Activated CD4-positive, alpha-beta T cell treated with anti-CD3 and anti-CD28 coated beads for 4 hours (primary cell): ENCODE measurements at places on chromosomes 7 and 10.
A peak's percentile ranks its signal among the peaks of the same experiment; 100 is the strongest.

- no peak for DNase-seq
Measured at GRCh38 chr7:100485471-100485876, 1.7 kb downstream of the NYAP1 start.

DNA sequence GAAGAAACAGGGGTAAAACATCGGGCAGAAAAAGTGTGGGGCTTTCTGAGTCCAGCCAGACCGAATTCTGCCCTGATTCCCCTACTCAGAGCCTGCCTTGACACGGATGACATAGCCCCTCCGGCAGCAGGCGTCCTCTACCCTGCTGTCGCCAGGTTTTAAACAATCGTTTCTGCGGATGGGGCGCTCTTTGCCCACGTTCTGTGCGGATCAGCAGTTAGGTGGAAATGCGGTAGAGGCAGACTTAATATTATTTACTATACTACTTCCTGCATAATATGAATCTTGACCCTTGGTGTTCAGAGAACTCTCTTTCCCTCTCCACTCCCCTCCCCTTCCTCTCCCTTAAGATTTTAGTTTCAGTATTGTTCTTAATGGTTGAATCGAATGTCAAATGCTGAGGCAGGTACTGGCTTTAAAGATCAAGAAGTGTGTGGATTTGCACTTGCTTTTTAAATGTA lies 2.4 kb downstream of the GATA3 start:
- no peak for DNase-seq

GRCh38 chr7:101562531-101563197 lies 66.4 kb downstream of the MYL10 start:
- no peak for DNase-seq

DNA sequence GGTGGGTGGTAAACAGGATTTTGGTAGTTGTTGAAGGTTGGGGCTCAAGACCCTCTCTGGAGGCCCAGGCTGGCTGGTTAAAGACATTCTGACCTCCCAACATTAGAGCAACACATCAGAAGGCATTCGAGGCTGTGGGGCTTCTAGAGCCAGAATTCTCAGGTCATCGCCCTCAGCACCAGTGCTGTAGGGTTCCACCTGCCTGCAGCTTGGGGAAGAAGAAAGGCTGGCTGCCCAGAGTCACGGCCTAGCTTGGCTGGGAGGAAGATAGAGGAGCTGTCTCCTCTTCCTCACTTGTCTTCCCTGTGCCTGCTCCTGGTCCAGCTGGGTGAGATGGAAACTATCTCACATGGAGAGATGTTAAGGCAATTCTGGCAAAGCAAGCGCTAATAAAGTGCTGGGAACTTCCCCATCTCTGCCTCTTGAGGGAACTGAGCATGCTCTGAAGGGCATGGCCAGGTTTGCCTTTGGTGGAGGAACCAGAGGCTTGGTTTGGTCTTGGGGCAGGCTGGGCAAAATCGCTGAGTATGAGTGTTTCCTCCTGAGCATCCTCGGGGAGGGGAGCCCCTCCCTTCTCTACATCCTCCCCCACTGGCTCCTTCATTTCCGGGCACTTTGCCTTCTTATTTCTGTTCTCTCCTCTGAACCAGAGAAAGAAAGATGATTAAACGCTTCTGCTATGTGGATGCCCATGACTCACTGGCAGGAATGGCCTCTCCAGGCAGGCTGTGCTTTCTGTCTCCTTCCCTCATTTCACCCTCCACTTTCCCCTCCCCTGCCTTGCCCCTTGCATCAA lies 509.0 kb upstream of the PODXL start:
- no peak for DNase-seq

- DNase-seq, result no peak
Measured at GRCh38 chr10:106957823-106958588, 206.5 kb downstream of the SORCS1 start.

- no peak for DNase-seq
Measured at GRCh38 chr7:32223721-32224120, 153.5 kb upstream of the PDE1C start.

DNA sequence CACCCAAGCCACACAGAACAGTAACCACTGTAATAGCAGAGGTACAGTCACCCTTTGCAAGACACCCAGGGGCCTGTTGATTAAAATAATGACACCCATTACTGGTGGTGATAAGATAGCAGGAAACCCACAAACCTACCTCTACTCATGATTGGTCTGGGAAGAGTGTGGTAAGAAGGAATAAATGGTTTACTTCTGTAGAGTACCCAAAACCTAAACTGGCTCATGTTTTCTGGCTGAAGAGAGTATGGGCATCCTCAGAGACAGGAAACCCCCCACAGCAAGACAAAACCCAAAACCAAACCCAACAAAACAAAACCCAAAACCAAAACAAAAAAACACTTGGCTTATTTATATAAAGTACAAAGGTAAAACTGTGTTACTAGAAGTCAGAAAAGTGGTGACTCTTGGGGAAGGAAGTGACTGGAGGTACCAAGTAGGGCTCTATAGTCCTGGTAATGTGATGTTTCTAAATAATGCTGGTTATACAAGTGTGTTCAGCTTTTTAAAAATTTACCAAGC lies 15.5 kb upstream of the DNAJB12 start:
- no peak for DNase-seq

- no peak for DNase-seq
Measured at GRCh38 chr10:111108441-111108840, 31.6 kb downstream of the ADRA2A start.

DNA sequence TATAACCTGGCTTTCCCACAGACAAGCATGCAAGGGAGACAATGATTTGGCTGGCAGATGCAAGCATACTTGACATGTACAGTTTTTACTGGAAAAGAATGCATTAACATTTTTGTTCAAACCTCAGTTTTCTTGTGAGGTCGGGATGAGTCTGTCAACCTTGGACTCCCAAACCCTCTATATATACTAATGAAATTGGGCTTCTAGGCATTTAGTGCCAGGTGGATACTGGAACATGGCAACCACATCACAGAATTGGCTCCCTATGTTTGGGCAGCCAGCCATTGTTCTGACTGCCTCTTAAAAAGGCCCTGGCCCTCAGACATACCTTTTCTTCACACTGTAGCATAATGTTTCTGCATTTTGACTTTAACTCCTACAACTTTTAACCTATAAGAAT lies 39.1 kb downstream of the CDK6 start:
- DNase-seq, result no peak

- no peak for DNase-seq
Measured at GRCh38 chr7:110204527-110204926, 886.4 kb upstream of the LRRN3 start.

GRCh38 chr7:133676805-133677370 lies 424.0 kb downstream of the EXOC4 start:
- no peak for DNase-seq

DNA sequence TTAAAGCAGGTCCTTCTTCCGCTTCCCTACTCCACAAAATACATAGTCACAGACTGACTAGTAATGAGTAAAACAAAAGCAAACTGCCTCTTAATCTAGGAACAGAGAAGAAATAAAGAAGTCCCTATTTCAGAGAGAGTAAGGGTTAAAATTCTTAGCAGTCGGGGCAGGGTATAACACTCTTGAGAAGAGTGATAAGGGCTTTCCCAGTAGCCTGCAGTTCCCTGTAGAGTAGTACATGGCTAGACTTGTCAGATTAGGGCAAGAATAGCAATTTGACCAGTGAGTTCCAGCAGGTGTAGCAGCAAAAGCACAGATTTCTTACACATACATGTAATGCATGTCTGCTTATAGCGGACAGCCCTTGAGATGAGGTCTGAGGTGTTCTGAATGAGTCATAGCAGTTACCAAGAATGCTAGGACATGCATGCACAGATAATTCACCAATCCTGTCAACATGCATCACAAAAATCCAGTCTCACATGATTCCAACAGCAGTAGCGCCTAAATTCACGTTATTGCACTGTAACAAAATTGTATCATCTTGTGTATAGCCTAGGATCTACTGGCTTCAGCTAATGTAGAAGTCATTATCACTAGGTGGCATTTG lies 40.7 kb downstream of the BTRC start:
- no peak for DNase-seq

GRCh38 chr10:33473688-33474087 lies 139.2 kb upstream of the NRP1 start:
- no peak for DNase-seq

DNA sequence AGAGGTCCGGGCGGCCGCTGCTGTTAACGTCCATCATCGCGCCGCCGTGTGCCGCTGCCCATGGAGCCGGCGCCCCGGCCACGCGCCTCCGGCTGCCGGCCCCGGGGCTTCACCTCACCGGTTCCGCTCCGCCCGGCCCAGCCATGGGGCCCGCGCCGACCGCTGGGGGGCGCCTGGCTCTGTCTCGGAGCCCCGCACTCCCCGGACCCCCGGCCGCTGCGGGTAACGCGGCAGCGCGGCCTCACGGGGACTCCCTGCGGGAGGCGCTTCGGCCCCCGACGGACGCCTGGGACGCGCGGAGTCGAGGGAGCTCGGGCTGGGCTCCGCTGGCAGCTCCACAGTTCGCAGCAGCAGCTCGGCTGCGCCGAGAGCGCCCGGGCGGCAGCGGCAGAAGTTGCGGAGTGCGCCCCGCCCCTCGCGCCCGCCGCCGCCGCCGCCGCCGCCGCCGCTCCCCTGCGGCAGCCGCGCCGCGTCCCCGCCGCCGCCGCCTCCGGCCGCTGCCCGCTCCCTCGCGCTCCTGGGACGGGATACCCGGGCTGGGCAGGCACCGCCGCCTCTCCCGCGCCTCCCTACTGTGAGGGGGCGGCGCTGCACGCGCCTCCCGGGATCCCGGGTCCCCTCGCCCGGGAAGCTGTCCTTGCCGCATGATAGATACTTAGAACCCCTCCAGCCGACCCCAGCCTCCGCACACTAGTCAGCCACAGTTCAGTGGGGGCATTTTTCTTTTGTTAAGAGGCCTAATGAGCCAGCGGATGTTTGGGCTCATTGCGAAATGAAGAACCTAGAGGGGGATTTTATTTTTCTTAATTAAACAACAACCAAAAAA lies at the start of gene HTR7:
HTR7 (minus strand) TSS at position 405 of the 826 bp plus-strand sequence; CDS start at position 37, 368 bp downstream.
- DNase-seq, result peak; percentile 64

- DNase-seq, result no peak
Measured at GRCh38 chr7:106618480-106618879, 42.5 kb downstream of the CCDC71L start.

- DNase-seq, result no peak
Measured at GRCh38 chr10:127959428-127959827, 52.5 kb downstream of the PTPRE start.

DNA sequence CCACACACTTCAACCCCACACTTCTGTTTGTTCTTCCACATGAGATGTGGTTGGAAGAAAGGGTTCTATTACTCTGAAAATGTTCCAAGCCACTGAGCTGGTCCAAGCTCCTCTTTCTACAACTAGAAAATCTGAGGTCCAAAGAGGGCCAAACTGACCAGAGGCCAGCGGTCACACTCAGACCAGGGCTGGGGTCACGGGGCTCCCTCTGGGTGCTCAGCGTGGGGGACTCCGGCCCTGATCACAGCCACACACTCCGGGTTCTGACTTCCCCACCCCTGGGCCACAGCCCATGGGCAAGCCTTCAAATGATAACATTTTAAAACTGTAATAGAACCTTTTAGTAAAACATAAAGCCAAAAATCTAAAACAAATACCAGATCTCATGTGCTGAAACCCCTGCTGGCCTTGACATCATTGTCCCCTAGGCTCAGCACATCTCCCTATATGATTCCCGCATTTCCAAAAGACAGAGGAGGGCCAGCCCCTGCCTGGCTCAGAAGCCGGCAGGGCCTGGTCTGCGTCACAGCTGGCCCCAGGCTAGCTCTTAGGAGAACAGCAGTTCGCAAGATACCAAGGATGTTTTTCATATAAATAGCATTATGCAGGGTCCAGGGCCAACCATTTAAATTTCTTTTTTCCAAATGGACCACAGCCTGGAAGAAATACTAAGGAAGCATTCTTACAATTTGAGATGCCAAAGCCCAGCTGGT lies 3.3 kb downstream of the CRYGN start:
- DNase-seq, result no peak

DNA sequence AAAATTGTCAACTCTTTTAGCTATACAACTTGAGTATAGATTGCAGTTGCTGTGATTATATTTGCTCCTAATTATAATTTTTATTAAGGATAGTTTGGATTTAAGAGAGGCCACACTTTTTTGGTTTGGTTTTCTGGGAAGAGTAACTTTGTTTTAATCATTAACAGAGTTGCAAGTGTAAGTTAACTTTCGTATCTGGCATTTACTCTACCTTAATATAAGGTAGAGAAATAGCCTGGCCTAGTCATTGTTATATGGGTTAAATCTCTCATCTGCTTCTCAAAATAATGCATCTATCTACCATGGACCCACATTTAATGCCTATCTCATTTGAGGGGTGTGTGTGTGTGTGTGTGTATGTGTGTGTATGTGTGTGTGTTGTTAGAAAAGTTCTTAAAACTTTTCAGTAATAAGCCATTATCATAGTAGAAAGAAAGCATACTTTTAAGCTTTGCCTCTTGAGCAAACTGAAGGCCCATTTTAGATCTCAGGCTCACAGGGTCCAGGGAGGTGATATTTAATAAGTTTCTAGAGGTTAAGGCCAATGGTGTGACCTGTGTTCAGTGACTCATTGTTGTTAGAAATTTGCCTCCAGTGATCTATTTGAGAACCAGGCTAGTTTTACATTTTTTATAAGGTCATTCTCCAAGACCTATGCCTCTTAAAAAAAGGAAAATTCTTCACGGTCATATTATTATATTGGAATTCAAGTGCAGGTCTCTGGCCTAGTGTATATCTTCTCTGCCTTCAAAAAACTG lies 10.9 kb upstream of the TEX47 start:
- no peak for DNase-seq
